ENCODE measurements at places on chromosomes 4 and X.

- DNase-seq: no peak
Measured at GRCh38 chr4:176478076-176478475, 158.3 kb downstream of the SPCS3 start.

DNA sequence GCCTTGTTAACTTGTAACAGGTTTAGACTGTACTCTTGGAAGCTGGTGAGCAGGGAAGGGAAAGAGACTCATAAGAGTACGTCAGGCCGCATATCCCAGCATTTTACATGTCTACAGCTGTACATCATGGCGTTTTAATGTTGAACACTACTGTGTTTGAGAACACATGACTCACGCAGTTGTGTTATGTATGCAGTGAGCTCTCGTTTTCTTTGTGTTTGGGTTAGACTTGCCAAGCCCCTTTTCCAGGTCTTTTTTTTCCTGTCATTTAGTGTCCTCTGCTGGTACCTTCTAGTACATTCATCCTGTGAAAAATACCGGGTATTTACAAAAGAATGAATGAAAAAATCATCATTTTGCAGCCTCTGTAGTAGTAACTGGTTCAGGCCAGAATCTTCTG, 35.3 kb downstream of the SMS start:
- DNase-seq: no peak

GRCh38 chr4:41460641-41461040, 77.3 kb upstream of the LIMCH1 start:
- no peak for DNase-seq

DNA sequence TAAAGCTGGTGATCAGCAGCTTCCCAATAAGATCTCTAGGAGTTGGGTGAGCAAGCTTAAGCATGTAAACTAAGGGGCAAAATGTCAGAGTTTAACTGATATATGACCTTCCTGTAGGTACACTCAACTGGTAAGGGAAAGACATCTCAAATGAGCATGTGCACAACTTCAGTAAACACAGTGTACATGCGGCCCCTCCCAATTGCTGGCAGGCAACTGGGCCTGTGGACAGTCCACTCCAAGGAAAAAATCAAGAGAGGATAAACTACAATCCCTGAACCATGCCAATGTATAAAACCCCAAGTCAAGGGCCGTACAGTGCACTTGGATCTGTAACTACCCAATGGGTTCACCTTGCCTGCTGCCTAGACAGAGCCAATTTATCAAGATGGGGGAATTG, 4.9 kb upstream of the NAA11 start:
- no peak for DNase-seq

DNA sequence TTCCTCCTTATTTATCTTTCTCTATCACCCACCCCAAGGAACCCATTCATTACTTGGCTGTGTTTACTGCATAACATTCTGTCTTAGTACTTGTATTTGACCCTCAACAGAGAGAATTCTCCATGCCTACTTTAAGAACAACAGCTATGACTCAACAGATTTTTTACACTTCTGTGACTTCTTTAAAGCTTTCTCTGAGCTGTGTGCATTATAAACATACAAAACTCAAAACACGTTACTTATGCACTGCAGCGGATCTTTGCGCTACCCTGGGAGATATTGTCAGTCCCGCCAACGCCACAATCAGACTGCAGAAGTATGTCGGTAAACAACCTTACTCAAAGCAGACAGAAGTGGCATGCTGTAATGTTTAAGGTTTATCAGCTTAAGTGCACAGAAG, 35.1 kb downstream of the PRKX start:
- DNase-seq: no peak

DNA sequence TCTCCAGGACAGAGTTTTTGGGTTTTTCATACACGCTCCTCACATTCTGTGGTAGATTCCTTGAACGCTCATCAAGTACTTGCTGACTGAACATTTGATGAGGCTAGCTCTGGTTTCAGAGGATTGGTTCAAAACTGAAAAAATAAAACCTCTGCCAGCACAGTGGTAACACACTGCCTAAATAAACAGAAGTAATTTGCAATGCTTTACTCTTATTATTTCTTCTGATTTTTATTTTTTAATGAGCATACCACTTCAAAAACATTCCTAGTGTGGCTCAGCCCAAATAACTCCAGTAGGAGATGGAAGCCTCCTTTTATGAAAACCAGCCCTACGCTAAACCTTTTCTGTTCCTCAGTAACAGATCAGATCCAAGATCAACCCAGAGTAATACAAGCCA, 72.0 kb upstream of the INTU start:
- no peak for DNase-seq

DNA sequence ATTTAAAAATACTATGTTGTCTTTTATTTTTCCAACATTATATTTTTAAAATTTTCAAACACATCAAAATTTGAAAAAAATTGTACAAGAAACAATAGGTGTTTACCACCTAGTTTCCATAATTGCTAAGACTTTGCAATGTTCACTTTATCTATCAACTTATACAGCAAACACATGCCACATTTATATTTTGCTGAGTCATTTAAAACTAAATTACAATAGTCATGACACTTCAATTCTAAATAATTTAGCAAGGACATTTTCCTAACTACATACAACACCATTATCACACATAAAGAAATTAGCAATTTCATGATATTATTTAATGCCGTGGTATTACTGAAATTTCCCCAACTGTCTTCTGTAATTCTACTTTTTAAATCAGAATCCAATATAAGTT, 600.4 kb upstream of the CPXCR1 start:
- no peak for DNase-seq

DNA sequence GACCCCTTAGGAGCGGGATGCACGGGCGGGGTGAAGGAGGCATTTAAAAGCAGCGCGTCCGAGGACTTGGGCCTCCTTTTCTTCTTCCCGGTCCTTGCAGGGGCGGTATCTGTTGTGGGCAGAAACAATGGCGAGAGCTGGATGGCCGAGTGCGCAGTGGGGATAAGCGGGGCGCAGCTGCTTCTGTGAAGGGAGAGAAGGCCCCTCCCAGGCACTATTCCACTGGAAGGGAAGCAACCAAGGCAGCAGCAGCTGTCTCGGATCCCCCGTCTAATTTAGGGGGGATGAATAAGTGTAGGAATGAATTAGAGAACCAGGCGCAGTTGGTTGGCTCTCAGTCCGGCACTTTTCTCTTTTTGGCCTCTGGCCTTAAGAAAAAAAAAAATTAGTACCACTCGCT, 995 bp downstream of the SMARCA5 start:
- peak; percentile 9 for DNase-seq

DNA sequence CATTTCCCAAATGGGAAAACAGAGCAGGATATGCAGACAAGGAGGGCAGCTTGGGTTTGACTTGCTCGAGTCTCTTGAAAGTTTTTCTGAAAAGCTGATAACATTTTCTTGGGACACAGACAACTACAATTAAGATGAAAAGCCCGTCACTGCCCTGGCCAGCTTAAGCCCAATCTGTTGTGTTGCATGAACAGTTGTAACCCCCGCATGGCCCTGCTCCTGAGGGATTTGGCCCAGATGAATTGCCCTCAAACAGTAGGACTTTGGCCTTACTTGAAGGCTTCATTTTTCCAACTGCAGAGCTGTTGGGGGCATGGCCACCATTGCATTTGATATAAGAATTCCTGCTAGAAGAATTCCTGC, 40.5 kb upstream of the MGST2 start:
- DNase-seq: no peak

GRCh38 chr4:160537681-160538080, 1434.8 kb downstream of the RAPGEF2 start:
- DNase-seq: no peak

- DNase-seq: no peak
Measured at GRCh38 chrX:65813245-65813644, 145.8 kb downstream of the MSN start.

- no peak for DNase-seq
Measured at GRCh38 chr4:123996718-123997510, 600.3 kb downstream of the SPRY1 start.

DNA sequence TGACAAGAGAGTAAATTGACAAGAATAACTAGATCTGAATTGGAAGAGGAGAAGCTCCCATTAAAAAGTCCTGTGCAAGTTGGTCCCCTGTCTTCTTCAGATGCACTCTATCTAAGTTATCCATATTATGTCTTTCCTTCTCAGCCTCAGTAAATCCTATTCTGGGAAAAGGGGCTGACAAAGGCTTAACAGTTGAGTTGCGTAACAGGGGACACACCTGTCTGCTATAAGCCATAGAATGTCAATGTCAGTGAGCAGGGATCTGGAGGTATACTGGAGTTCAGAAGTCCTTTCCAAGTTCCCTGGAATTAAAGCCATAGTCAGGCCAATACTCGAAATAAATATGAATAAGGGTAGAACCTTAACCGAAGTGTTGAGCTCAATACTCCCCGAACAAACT, 26.3 kb upstream of the TNIP3 start:
- DNase-seq: no peak

- DNase-seq: no peak
Measured at GRCh38 chr4:153620352-153620751, 63.7 kb upstream of the TLR2 start.

DNA sequence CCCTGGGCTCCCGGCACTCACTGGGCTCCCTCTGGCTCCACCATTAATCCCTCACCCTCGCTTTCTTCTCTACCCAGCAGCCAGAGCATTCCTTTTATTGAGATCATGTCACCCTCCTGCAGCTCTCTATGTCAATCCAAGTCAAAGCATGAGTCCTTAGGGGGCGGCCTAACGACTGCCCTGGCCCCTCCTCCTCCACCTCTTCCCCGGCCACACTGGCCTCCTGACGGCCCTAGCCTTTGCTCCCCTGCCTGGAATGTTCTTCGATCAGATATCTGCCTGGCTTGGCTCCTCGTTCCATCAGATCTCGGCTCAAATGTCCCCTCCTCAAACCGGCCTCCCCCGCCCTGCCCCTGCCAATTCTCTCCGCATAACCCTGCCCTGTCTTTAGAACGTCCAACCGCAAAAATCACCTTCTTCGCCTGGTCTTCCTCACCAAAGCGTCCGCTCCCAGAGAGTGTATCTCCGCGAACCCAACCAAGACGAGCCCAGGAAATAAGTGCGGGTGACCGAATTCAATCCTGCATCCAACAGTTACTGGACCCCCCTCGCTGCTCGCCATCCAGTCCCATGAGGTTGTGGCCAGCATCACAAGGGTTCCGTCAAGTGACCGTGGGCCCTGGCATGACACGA, 722 bp upstream of the PNCK start:
- DNase-seq: no peak

- DNase-seq: no peak
Measured at GRCh38 chrX:146006637-146007036, 189.0 kb downstream of the SLITRK2 start.

- DNase-seq: peak; percentile 84
Measured at GRCh38 chr4:185005219-185005819, 13.0 kb upstream of the HELT start.

- no peak for DNase-seq
Measured at GRCh38 chrX:130628516-130628915, 226.7 kb downstream of the RBMX2 start.

GRCh38 chr4:118783887-118784286, 52.0 kb downstream of the SEC24D start:
- no peak for DNase-seq

DNA sequence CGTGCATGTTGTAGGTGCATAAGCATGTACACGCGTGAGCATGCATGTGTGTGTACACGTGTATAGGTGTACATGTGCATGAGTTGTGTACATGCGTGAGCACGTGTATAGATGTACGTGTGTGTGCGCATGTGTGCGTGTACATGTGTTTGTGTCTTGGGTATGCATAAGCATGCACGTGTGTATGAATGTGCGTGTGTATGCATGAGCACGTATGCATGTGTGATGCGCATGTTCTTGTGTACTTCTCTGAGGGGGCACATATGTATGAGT, 9.0 kb downstream of the NAT8L start:
- DNase-seq: no peak

GRCh38 chr4:97624204-97624603, 519.1 kb downstream of the STPG2 start:
- DNase-seq: no peak

DNA sequence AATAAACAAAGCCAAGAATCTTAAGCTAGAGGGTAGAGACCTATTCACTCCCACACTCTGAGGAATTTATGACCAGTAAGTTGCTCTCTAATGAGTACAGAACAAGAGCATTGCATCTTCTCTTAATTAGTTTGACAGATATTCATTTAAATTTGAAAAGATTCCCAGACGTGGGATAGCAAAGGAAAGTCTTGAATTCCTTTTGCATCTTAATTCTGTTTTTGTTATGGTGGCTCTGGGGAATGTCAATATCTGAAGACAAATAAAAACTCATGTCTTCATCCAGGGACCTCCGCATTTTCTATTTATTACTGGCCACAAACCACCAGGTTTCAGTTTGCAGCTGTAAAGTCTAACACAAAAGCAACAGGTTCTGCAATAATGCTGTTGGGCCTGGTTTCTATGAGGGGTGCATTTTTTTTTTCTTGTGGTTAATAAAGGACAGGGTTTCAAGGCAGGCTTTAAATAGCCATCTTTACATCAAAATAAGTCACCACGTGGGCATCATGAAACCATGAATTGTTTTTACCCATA, 172.3 kb downstream of the SHROOM3 start:
- DNase-seq: no peak
